NCI-H69 (cell line): ENCODE measurements at places on chromosomes 13 and 19.

- no peak for DNase-seq
Observed at GRCh38 chr13:21884965-21885567, 214.2 kb downstream of the FGF9 start.

DNA sequence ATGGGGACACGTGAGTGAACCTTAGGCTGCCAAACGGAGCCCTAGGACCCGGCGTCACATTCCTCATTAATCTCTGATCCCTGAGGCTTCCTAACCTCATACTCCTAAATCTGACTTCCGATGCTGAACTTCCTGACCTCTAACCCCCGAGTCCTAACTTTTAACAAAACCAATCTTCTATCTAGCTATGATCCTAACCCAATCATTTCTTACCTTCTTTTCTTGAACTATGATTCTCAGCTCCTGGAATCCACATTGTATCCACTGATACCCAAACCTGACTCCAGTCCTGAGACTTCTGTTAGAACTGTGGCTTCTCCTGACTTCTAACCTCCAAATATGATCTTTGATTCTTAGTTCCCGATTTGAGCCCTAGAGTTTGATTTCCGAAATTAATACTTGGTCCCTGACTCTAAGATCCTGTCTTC is 447 bp downstream of the NFKBIB start:
- no peak for DNase-seq

GRCh38 chr13:104594806-104595205 is 1528.6 kb upstream of the SLC10A2 start:
- no peak for DNase-seq

- DNase-seq = no peak
Observed at GRCh38 chr19:46297700-46298478, 1.0 kb downstream of the HIF3A start.
